Right cardiac atrium (tissue), 5 donors: ENCODE measurements at places on chromosomes 12 and 14. TPM values are rescaled to one million over a fixed set of nuclear protein-coding genes. Genes with fewer than 3 reads are reported as not detected.

Gene PROX2
- not detected for total RNA-seq

Gene HOXC4
- total RNA-seq: 0.33 TPM

Gene LRP10
- total RNA-seq: 89.7 TPM

Gene LTB4R
- 2.3 TPM for total RNA-seq

Gene CCDC197
- not detected for total RNA-seq

Gene SIX4
- 4.1 TPM for total RNA-seq

Gene MYH6
- 13,382 TPM for total RNA-seq

Gene ZC2HC1C
- total RNA-seq: 9.3 TPM

Gene HHIPL1
- total RNA-seq: 3.4 TPM

Gene LHX5
- total RNA-seq: not detected

Gene DERA
- total RNA-seq: 14.8 TPM

Gene SLC2A14
- total RNA-seq: not detected

Gene OR4Q2
- total RNA-seq: not detected

Gene CD27
- 0.33 TPM for total RNA-seq

Gene SERPINA10
- not detected for total RNA-seq

Gene TBX3
- 9.5 TPM for total RNA-seq

Gene NXPH4
- total RNA-seq: not detected

Gene RIMKLB
- total RNA-seq: 17.6 TPM

Gene PIWIL1
- not detected for total RNA-seq

Gene SYT10
- total RNA-seq: 0.29 TPM

Gene CAPZA3
- total RNA-seq: not detected

Gene JAG2
- total RNA-seq: 17.7 TPM

Gene SIX1
- total RNA-seq: not detected

Gene APOF
- not detected for total RNA-seq

Gene OTOGL
- total RNA-seq: 17.8 TPM

Gene TBX5
- total RNA-seq: 275 TPM

Gene TAS2R46
- total RNA-seq: 0.26 TPM

Gene SELPLG
- 3.8 TPM for total RNA-seq

Gene PTPRB
- 51.8 TPM for total RNA-seq
